Activated CD8-positive, alpha-beta memory T cell treated with anti-CD3 and anti-CD28 coated beads for 1 hour (primary cell): ENCODE measurements at places on chromosomes 11 and 22.

- no peak for DNase-seq
These were observed 91.9 kb downstream of the WT1 start for GRCh38 chr11:32343325-32344008.

GRCh38 chr11:1759151-1759850 lies 4.4 kb downstream of the CTSD start:
- DNase-seq, result no peak

DNA sequence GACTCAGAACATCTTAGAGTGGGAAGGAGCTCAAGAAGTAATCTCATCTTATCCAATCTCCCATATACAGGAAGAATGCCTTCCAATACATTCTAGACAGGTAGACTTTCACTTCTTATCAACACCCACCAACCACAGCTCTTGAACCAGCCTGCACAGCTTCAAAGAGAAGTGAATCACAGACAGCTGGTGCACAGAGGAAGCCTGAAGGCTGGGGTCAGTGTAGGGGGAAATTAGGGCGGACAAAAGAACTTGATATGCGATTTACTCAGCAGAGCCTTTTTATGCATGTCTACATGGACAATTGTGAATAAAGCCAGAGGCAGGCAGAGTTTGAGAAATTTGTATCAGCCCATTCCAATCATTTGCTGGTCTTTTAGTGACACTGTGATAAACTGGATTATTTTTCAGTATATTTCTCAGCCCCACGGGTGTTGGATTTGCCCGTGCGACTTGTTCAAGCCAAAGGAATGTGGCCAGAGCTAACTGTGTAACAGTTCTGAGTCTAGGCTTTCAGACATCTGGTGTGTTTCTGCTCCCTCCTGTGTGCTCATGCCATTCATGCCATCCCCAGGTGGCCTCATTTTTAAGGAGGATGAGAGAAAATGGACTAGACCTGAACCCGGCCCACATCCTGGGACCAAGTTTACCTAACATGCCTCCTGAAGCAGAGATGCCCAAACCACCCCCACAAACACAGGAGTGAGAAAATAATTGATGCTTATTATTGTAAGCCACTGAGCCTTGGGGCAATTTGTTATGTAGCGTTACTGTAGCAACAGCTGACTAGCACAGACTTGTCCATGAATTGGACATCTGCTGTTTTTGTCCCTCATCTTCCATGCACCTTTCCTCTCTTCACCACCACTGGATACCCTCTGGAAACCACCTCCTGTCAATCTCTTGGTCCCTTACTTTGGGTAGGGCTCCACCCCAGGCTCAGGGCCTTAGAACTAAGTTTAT lies 137.5 kb upstream of the HSD17B12 start:
- DNase-seq, result no peak

GRCh38 chr11:27869701-27870100 lies 169.4 kb upstream of the BDNF start:
- no peak for DNase-seq

DNA sequence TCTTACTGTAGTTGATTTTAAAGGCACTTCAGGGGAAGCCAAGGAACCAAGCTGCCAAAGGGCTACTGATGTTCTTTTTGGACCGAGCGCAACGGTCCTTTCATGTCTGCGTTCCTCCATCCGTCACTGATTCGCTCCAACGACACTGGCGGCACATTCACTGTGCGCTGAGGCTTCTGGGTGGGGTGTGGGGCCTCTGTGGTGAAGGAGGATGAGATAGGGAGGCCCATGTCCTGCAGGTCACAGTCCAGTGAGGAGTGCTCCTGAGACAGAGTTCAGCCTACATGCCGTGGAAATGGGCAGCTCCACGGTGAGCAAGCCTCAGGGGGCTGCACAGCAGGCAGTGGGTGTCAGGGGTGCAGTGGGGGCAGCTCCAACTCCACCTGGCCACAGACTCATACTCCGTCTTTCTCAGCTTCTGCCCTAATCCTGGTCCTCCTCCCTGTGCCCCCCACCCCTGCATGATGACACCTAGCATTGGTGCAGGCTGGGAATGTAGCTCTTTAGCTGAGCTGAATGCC lies 87.8 kb upstream of the SHANK2 start:
- DNase-seq, result no peak

DNA sequence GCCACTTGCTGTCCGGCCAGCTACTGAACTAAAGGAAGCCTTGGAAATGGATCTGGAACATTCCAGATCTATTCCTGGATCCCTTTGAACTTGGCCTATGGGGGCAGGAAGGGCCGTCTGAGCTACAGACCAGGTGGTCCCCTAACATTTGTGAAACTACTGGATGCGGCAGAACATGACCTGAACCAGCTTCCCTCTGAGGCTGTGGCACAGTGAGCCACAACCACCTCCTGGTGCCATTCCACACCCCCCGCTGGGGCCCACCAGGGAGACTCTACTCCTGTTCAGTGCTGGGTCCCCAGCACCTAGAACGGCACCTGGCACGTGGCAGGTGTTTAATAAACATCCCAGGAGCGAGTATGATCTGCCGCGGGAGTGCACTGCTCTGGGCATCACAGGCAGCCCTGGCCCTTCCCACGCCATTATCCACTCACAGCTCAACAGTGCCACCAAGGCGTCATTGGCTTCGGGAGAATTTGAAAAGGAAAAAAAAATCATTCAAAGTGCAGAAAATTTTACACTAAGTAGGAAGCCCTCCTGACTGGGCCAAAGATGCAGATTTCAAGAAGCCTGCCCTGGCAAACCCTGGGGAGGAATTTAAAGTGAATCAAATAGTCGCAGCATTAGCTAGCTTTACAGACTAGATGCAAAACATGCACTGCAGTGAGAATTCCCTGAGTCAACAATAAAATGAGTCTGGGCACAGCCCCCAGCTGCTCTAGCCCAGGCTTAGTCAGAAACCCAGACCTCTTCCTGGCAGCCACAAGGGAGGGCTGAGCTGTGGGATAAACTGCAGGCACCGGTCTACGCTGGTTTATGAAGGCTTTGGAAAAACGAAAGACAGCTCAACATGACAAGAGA lies 14.3 kb upstream of the EFCAB6 start:
- no peak for DNase-seq
